Activated CD4-positive, alpha-beta T cell treated with anti-CD3 and anti-CD28 coated beads for 1 hour (primary cell): ENCODE measurements at places on chromosomes 16 and 17.
A peak's percentile ranks its signal among the peaks of the same experiment; 100 is the strongest.

DNA sequence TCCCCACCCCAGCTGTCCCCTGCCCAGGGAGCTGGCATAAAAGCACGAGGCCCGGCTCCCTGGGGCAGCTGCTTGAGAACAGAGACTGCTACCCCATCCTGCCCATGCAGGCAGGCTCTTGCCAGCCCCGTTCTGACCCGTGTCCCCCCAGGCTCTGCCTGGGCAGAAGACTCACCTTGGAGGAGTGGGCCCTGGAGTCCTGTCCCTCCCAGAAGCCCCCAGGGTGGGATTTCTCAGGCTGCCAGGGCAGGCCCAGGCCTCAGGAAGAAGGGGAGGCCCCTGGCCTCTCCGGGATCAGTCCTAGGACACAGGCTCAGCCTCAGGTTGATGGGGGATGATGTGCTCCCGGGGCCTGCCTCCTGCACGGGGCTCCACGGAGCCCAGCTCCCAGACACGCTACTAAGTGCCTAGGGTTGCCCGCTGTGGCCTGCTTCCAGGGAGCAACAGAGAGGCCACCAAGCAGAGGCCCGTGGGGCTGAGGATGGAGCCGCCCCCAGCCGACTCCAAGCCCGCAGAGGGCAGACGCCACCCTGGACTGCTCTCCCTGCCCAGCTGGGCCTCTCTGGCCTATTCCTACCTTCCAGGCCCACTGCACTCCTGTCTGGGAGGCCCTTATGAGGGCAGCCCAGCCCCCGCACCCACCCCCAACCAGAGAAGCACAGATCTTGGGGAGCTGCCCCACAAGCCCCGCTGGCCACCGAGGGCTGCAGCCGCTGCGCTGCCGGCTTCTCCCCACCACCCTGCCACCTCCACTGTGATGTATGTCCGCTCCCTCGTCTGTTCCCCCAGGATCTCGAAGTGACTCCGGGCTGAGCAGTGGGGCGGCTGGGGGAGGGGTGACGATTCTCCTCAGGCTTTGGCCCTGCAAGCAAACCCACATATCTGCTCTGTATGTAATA, 1.7 kb downstream of the NME3 start:
- no peak for DNase-seq

DNA sequence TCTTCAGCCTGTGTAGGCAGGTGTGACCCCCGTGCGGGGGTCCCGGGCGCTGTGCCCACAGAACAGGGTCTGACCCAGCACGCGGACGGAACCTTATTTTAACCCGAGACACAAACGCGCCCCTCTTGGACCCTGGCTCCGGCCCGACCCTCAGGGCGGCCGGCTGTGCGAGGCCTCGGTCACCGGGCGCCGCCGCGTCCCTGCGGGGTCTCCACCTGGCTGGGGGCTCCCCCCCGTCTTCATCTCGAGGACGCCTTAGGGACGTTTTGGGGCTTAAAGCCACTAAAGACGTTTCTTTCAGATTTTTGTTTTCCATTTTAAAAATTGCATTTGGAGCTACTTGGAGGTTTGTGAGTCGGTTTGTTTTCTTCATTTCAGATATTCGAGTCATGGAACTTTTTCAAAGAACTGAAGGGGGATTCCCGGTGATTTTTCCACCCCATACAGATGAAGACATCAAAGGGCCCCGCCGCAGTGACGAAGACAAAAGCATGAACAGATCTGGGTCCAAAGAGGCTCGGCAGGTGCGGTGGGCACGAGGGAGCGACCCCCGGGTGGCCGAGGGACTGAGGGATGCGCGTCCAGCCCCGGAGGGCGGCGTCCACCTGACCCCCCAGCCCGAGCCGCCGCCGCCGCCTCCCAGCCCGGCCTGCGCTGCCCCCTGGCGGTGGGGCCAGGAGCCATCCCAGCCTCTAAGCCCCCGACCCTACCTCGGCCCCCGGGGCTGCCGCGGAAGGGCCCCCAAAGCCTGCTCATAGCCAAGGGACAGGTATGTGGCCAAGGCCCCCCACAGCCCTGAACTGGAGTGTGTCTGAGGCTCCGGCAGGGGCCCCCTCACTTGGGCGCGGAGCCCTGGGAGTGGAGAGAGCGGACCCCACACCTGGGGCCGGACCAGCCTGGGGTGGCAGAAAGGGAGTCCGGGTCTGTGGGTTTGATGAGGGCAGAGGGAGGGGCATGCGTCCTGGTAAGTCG, 3.8 kb upstream of the CD7 start:
- DNase-seq, result peak; percentile 79

- DNase-seq, result peak; percentile 43
These were observed 41.8 kb downstream of the BRD7 start for GRCh38 chr16:50326835-50327465.

GRCh38 chr16:64051824-64052223, 1070.0 kb downstream of the CDH11 start:
- no peak for DNase-seq

GRCh38 chr17:52762147-52762793, 603.8 kb upstream of the CA10 start:
- no peak for DNase-seq

DNA sequence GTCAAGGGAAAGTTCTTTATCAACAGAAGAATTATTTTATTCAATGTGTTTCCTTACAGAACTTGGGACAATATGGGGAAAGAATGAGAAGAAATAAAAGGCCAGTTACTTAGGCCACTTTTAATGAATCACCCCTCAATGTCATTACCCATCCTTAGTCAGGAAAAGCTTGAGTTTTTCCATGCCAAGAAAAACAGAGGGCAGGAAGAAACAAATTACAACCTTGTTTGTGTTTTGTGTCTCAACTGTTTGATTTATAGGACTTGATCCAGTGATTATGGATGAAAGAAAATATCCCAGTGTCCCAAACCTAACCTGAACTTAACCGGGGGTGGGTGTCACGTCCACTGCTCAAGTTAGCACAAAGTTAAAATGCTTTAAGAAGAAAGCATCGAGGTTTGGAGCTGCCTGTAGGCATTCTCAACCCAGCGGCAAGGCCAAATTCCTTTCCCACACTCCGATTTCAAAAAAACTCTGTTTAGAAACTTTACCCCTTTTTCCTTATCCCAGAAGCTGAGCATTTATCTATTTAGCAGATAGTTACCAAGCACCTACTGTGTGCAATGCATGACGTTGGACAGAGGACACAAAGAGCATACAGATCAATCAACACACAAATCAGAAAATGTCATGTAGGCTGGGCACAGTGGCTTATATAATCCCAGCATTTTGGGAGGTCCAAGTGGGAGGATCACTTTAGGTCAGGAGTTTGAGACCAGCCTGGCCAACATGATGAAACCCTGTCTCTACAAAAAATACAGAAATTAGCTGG, 14.0 kb upstream of the CYB5B start:
- no peak for DNase-seq

GRCh38 chr16:55810451-55810961, 22.4 kb downstream of the CES1 start:
- no peak for DNase-seq

DNA sequence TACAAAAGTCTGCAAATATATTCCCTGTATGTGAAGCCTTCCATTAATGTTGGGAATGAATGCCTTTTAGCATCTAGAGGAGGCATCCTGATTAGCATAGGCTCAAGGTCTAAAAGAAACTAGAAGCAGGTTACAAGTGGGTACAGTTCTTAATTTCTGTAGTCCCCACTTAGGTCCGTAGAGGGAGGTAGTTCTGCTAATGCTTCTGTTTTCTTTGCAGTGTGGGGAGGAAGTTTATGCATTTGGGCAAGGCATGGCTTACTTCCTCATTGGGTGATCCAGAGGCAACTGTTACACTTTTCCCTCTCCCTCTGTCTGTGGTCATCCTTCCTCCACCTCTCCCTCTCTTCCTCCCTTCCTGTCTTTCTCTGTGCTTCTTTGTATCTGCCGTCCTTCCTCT, 108.4 kb upstream of the ZKSCAN2 start:
- no peak for DNase-seq

DNA sequence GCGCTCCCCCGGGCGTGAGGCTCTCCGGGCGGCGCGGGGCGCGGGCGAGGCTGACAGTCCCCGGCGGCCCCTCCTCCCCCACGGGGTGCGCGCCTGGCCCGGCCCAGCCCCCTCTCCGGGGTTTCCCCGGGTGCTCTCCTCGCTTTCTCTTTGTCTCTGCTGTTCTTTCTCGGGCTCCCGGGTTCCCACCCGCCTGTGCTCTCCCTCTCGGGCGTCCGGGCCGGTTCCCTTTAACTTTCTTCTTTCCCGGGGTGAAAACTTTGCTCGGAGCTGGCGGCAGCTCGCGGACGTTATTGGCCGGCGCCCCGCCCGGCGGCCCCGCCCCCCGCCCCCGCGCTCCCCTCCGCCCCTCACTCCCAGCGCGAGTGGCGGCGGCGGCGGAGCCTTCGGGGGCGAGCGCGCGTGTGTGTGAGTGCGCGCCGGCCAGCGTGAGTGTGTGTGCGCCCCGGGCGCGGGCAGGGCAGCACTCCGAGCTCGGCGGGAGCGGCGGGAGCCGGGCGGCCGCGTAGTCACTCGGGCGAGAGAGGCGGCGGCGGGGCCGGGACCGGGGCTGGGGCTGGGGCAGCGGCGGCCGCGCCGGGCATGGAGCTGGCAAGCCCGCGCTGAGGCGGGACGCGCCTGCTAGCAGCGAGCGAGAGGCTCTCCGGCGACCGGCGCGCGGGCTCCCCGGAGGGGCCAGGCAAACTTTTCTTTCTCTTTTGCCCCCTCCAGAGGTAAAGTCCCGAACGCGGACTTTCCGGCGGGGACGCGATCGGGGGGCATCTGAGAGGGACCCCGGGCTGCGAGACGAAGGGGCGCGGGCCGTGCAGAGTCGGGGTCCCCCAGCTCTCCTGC, at the start of gene NTN1:
NTN1 (plus strand) TSS at position 353 of the 834 bp plus-strand sequence. CDS start 864 bp downstream, outside the sequence.
- peak; percentile 38 for DNase-seq

- no peak for DNase-seq
These were observed 24.8 kb downstream of the MAP1LC3B start for GRCh38 chr16:87416826-87417527.

- DNase-seq, result no peak
These were observed at the start of gene CCDC102A for GRCh38 chr16:57536306-57537193. Gene CCDC102A, minus strand, starts transcription at chr16:57536571. Its CDS starts 7,394 bp downstream, at chr16:57529177.

DNA sequence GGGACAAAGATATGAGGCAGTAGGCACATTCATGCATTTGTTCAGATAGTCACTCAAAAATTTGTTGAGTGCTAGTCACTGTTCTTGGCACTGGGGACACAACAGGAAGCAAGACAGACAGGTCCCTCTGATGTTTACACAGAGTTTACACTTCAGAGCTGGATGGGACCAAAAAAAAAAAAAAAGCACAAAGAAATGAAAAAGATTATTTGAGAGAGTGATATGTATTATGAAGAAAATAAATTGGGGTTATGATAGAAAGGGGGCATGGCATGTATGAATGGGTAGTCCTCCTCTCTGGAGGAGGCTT, 3.5 kb upstream of the YPEL2 start:
- DNase-seq, result no peak

- no peak for DNase-seq
These were observed 13.9 kb downstream of the CNEP1R1 start for GRCh38 chr16:50038756-50039529.

- DNase-seq, result no peak
These were observed 56.4 kb downstream of the CMIP start for GRCh38 chr16:81500833-81501521.

GRCh38 chr16:993731-994130, 12.2 kb downstream of the SOX8 start:
- no peak for DNase-seq

- no peak for DNase-seq
These were observed 42.4 kb upstream of the DOC2B start for GRCh38 chr17:223723-224471.

DNA sequence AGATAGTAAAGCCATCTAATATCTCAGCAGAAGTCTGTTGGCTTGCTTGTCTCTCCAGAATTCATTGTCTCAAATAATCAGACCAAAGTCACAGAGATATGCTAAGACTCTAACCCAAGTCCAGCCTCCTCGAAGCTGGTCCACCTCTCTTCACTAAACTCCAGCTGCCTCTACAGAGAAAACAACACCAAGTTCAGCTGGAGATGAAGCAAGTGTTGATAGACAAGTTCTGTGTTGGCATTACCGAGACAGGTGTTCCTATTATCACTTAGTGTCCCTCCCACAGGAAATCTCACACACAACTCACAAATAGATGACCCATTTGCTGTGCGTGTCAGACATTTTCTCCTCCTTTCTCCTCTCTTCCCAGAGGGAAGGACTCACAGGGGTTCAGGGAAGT, 164.4 kb upstream of the ANKFN1 start:
- no peak for DNase-seq

- no peak for DNase-seq
These were observed 381.8 kb downstream of the SOX9 start for GRCh38 chr17:72502371-72503341.

- DNase-seq, result no peak
These were observed 474.9 kb downstream of the SLC39A11 start for GRCh38 chr17:72617557-72617956.

DNA sequence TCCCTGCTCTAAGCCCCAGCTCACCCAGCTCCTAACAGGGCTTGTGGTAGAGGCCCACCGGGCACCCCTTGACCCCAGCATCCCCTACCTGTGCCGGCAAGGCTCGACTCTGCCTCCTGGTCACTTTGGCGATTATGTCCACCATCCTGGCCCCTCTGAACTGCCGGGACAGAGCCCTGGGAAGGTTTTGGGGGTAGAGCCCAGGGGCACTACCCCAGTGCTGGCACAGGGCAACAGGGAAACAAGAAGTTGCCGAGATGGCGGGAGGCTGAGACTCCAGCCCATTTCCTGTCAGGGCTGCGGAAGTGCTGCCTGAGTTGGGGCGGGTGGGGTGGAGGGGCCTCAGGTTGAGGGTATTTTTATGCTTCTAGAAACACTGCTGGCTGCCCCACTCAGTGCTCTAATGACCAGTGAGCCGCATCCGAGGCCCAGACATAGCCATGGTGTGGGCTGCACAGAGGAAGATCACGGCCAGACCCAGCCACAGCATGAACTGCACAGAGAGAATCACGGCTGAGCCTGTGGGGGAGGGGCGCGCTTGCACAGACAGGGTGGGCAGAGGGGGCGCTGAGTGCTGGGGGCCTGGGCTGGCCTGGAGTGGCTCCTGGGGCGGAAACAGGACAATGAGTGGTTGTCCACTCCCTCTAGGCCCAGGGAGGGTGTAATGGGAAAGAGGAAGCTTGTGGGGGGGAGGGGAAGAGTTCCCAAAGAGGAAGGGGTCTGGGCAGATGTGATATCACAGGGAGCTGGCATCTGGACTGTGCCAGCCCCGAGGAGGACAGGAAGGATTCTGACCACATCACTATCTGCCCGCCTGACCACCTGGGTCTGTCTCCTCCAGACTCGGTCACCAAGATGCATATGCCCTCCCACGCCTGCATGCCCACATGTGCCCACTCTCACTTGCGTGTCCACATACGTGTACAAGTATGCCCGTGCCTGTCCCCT, 22.3 kb downstream of the ARHGAP27 start:
- peak; percentile 35 for DNase-seq

DNA sequence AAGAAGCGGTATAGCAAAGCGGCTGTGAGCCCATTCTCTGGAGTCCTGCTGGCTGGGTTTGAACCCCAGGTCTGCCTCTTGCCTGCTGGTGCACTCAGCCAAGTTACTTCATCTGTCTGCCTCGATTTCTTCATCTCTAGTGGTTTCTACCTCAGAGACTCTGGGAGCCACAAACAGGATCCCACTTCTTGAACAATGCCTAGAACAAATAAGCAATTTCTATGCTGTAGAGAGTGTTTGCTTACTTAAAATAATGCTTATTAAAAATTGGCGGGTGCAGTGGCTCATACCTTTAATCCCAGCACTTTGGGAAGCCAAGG, 75.5 kb downstream of the CMIP start:
- no peak for DNase-seq

GRCh38 chr17:17763734-17764133, 73.1 kb downstream of the SREBF1 start:
- DNase-seq, result no peak

- DNase-seq, result no peak
These were observed 589 bp downstream of the ARL6IP1 start for GRCh38 chr16:18800775-18801144.
